ENCODE measurements at places on chromosomes 5 and 9.

DNA sequence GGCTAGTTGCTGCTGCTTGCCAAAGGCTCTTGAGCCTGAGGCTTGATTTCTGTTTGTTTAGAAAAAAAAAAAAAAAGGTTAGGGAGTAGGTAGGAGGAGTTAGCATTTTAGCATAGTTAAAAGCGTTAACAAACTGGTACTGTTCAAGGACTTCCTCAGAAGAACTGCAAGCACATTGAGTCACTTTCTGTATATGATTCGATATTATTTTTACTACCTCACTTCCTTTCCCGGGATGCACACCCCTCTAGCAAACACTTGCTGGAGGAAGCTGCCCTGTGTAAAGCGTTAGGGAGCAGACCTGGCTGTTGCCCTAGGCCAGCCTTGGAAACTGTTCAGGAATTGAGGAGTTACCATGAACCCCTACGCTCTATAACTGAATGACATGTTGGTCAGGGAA is 15.7 kb upstream of the CEP120 start:
- no peak for DNase-seq

DNA sequence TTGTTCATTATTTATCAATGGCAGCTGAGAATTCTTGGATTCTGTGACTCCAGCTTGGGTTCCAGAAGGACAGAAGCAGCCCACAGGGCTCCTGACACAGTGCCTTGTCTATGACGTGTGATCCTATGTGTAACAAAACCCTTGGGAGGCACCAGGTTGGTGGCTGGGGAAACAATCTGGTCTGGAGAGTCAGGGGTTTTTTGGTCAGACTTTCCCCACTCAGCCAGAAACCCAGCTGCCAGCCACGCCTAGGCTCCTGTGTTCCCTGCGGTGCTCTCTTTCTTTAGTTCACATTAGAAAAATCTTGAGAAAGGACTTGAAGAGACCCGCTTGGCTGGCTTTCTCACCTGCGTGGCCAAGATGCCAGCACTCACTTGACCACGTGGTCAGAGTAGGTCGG is 15.5 kb upstream of the ZBED3 start:
- DNase-seq: no peak

DNA sequence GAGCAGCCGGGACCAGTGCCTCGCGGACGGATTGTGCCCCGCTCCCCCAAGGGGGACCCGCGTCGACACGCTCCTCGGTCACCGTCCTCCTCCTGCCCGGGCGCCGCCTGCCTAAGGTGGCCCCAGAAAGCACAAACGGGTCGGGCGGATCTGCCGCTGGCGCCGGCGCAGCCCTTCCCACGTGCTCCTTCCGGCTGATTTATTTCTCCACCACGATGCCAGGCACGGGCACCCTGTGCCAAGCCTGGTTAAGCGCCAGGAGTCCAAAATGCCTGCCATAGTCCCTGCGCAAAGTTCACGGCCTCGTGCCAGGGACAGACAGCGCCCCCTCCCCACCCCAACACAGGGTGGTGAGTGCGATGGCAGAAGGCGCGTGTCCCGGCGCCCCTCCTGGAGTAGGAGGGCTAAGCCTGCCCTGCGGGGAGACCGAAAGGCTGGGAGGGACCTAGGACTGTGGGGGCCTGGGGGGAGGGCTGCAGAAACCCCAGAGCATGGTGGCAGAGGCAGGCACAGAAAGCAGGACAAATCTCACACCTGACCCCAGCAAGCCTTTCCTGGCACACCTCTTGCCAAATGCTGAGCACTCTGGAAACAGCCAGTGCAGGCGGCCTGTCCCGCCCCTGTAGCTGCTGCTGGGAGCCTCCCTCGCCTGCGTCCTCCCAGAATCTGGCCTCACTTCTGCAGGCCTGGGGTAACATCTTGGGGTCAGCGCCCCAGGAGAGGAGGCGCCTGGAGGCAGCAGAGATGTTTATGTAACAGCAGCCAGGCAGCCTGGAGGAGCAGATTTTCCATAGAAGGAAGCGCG is 1.1 kb upstream of the NOTCH1 start:
- peak; percentile 73 for DNase-seq

GRCh38 chr9:89374176-89374575 is 55.9 kb downstream of the SECISBP2 start:
- DNase-seq: no peak

GRCh38 chr5:75567710-75568109 is 43.5 kb upstream of the ANKDD1B start:
- no peak for DNase-seq

DNA sequence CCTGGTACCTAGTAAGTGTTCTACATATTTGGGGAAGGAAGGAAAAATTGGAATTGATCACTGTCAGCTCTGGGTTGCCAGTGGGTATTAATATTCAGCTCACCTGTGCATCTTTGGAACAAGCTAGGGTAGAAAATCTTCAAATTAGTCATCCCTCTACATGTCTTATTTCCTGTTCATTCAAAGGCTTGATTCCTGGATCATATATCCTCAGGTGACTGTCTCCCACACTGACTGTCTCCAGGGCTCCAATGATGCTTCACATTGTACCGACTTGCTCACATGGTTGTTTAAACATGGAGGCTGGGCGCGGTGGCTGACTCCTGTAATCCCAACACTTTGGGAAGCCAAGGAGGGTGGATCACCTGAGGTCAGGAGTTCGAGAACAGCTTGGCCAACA is 11.6 kb upstream of the SUSD1 start:
- no peak for DNase-seq

GRCh38 chr5:122907276-122907675 is 61.9 kb downstream of the SNX24 start:
- no peak for DNase-seq
